Neural progenitor cell (in vitro differentiated cells): ENCODE measurements at places on chromosomes 11 and 22.

GRCh38 chr11:8934742-8935488 is 2.2 kb upstream of the C11orf16 start:
- no peak for DNase-seq

GRCh38 chr11:134433251-134433650 is 21.2 kb upstream of the B3GAT1 start:
- no peak for DNase-seq

DNA sequence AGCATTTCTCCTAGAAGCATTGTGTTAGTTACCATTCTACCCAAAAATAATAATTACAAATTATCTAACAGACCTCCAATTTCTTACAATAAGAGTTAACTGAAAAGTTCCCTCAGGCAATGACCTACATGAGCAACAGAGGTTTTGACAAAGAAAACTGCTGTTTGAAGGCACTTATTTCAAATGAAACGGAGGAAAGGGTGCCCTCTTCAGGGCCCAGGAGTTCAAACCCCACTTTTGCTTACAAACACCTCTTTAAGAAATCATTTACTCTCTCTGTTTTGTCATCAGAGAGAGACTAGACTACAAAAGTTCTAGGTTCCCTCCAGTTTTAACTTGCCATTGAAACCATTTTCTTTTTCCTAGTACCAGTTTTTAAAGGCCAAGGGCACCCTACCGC is 56.7 kb downstream of the AMBRA1 start:
- DNase-seq: peak; percentile 55

- DNase-seq: no peak
Measured at GRCh38 chr11:58912124-58912523, 27.2 kb upstream of the GLYATL1 start.

- no peak for DNase-seq
Measured at GRCh38 chr11:34114014-34114413, 8.6 kb downstream of the NAT10 start.

- DNase-seq: no peak
Measured at GRCh38 chr11:78809931-78810541, 235.4 kb upstream of the NARS2 start.

- DNase-seq: no peak
Measured at GRCh38 chr11:124707829-124708228, 31.9 kb upstream of the NRGN start.

DNA sequence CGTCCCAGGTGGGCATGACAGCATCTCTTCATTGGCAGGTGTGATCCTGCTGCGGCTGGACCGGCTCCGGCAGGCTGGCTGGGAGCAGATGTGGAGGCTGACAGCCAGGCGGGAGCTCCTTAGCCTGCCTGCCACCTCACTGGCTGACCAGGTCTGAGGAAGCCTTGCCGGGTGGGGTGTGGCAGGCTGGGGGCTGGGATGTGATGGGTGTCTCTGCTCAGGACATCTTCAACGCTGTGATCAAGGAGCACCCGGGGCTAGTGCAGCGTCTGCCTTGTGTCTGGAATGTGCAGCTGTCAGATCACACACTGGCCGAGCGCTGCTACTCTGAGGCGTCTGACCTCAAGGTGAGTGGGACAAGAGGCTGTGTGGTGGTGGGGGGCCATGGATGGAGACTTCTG is 3.5 kb downstream of the LARGE2 start:
- no peak for DNase-seq

DNA sequence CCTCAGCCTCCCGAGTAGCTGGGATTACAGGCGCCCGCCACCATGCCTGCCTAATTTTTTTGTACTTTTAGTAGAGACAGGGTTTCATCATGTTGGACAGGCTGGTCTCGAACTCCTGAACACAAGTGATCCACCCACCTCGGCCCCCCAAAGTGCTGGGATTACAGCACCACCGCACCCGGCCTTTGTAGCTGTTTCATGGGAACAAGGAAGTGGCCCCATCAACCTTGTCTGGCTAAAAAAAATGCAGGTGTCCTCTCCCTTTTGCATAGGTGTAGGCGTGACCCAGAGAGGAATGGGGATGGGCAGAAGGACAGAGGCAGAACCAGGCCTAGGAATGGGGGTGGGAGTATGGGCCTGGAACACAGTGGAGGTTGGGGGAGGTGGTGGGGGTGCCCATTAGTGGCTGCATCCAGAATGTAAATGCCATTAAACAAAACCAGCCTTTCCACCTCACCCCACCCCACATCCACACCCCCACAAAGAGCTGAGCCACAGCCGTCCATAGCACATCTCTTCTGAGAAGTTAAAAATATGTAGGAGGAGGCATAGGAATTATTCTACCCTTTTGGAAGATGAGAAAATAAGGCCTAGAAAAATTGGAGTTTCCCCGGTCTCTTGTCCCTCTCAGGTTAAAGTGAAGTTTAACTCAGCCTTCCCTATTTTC is 22.8 kb upstream of the SCGB1A1 start:
- no peak for DNase-seq

DNA sequence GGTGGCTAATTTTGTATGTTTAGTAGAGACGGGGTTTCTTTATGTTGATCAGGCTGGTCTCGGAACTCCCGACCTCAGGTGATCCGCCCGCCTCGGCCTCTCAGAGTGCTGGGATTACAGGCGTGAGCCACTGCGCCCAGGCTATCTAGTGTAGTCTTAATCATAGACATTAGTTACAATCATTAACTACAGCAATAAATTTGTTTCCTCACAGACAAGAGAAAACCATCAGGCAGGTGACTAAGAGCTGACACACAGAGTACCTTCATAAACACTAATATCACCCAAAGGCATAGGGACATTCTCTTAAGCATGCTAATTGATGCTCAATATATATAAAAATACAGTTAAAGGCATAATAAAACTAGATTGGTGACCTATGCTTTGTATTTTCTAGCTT is 19.4 kb downstream of the SDHD start:
- DNase-seq: no peak

DNA sequence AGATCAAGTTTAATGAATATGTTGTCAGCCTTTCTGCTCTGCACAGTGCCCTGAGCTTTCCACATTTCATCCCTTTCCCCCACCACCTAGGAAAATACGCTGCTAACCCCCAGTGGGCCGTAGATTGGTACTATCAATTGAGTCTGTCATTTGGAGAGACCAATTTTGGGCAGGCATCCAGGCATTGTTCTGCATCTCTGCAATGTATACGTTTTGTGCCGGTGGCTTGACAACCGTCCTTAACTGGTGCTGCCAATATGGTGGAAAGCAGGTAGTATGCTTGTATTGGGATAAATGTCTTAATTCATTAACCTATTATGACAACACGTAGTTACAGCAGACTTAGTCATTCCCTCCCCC is 1.3 kb downstream of the ELMOD1 start:
- no peak for DNase-seq

DNA sequence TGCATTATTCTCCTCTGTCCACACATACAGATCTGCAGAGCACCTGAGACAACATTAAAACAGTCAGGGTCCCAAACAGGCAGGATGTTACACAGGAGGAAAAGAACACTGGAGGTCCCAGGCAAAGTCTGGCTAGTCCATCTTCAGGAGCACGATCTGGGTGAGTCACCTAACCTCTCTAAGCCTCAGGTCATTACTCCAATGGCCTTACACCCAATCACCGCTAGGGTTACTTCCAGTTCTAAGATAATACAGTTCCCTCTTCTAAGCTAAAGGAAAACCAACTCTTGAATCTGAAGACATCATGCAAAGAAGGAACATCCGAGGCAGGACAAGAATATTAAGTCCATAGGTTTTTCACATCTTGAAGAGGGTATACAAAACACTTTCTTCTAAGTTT is 24.5 kb downstream of the ASCC2 start:
- DNase-seq: no peak

- DNase-seq: peak; percentile 55
Measured at GRCh38 chr11:117671370-117671769, 125.6 kb downstream of the DSCAML1 start.

GRCh38 chr11:17519061-17519885 is 24.9 kb downstream of the USH1C start:
- DNase-seq: no peak

DNA sequence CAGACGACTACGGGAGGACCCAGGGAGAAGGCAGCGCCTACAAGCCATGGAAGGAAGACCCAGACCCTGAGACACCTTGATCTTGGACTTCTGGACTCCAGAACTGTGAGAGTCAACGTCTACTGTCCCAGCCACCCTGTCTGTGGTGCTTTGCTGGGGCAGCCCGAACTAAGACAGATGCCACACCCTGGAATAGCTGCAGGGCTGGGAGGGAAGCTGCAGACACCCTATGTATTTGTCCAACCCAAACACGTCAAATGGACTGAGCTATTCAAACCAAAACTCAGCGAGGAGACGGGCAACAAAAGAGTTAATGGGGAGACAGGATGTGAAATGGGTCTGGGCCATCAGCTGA is 169.3 kb downstream of the CTTN start:
- DNase-seq: no peak

- no peak for DNase-seq
Measured at GRCh38 chr11:44267006-44267749, 42.8 kb downstream of the ALX4 start.

GRCh38 chr11:83909579-83910534 is 623.7 kb upstream of the CCDC90B start:
- DNase-seq: no peak

DNA sequence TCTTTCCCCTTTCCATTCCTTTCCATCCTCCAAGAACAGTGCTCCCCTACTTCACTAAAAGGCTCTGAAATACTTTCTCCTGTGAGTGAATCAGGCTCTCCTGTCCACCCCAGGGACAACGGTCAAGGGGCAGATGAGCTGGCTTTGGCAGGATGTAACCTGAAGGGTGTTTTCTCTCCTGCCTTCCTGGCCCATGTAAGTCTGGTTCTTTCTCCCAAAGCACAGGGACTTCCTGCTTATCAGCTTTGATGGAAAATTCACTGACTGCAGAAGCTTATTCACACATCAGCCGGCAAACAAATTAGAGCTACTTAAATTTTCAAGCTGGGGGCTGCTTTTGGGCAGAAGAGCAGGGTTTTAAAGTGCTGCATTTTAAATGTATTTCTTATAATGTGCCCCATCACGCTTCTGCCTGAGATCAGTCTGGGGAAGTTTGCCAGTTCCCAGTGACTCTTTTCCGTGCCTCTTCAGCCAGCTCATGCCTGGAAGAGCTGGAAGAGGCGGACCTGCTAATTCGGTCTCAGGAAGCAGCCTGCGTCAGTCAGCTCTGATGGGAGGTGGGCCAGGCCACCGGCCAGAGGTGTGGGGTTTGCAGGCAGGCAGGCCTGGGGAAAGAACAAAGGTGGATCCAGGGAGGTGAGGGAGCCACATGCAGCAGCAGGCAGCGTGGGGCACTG is 140.4 kb upstream of the TBCEL start:
- DNase-seq: peak; percentile 25

DNA sequence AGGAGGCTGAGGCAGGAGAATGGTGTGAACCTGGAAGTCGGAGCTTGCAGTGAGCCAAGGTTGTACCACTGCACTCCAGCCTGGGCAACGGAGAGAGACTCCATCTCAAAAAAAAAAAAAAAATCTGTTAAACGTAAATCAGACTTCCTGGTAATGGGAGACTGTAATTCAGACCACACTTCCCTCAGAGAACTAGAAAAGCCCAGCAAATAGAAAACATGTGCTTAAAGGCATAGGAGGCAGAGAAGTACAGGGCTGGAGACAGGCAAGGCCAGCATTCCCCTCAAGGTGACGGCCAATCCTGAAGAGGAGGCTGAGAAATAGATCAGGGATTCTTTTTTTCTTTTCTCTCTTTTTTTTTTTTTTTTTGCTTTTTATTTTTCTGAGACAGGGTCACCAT is 8.2 kb downstream of the GGT5 start:
- DNase-seq: no peak

GRCh38 chr22:44599084-44599483 is 101.1 kb upstream of the RTL6 start:
- DNase-seq: no peak

GRCh38 chr11:78039919-78040671 is 17.0 kb upstream of the KCTD14 start:
- no peak for DNase-seq

DNA sequence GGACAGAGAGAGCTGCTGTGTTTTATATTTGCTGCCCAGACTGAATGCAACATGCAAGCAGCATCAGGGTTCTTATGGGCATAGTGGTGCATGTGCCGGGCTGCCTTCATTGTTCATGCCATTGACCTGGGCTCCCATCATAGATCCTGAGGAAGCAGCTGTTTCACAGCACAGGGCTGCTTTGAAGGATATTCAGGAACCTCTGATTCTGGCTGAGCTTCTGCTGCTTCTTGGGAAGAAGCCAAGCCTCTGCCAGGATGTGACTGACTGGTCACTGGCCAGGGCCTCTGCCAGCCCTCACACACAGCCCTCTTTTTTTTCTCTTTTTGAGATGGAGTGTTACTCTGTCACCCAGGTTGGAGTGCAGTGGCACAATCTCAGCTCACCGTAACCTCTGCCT is 43.3 kb downstream of the CYB5R2 start:
- no peak for DNase-seq

DNA sequence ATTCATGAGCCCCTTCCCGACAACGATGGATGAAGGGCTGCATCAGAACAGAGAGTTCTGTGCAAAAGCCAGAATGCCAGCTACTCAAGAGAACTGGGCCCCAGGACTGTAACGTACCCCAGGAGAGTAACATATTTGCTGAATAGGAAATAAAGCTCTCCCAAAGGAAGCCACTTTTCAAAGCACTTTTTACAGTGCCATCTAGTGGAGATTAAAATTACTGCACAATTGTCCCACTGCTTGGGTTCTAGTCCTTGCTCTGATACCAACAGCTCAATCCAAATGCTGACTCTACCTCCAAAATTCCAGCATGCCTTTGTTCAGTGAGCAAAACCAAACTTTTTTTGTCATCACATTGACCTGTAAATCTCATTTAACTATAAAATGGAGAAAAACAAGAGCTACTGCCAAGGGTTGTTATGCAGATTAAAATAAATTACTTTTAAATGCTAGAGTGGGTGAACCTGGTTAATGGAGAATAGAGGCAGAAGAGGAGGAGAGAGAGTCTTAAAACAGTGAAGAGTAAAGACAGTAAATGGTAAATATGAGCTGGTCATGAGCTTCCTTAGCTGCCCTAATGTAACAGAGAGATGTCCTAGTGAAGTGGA is 87.6 kb upstream of the FSHB start:
- DNase-seq: peak; percentile 55

DNA sequence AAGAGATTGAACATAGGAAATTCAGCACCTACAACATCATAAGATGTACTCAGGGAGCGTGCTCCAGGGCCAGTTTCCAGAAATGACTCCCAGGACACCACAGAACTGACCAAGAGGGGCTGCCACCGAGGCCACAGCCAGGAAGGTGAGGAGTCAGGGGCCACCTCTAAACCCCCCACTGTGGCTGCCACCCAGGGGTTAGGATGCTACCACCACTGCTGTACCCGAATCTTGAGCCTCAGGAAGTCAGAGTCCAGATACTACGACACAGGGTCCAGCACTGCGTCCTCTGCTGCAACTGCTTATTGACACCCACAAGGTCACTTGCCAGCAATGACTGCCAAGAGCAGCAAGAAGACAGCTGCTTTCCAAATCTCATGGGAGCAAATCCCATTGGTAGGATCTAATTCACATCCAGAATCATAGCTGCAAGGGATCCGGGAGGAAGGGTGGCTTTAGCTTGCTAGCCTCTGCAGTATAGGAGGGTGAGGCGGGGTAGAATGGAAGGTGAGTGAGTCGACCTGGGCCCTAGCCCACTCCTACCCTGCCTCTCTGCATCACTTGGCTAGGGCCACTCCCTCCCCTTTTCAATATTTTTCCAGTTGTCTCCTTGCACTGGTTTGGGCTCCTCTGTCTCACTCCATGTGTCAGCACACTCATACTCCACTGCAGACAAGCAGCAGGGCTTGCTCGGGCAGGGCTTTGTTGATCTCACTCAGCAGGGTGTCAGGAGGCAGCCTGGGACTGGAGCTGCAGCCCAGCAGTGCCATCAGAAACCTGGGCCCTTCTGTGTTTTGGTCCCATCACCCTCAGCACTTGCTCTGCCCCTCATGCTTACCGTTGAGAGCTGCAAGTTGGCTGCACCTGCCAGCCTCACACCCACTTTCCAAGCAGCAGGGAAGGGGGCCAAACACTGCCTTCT is 18.1 kb upstream of the CYTH4 start:
- DNase-seq: no peak
